ENCODE measurements at places on chromosomes 16 and 17.
A peak's percentile ranks its signal among the peaks of the same experiment; 100 is the strongest.

DNA sequence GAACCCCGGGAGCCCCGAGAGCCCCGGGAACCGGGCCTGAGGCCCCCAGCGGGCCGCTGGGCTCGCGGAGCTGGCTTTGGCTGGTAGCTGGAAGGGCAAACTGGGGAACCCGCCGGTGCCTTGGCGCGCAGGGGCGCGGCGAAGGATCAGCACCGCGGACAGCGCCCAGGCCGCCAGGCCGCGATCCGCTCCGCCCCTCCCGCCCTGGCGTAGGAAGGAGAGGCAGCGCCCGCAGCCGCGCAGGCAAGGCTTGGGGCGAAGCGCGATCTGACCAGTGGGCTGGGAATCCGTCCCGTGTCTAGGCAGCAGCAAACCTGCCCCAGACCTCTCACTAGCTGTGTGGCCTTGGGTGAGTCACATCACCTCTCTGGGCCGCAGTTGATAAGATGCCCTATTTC lies 331 bp upstream of the CCDC92B start:
- peak; percentile 95 for DNase-seq

DNA sequence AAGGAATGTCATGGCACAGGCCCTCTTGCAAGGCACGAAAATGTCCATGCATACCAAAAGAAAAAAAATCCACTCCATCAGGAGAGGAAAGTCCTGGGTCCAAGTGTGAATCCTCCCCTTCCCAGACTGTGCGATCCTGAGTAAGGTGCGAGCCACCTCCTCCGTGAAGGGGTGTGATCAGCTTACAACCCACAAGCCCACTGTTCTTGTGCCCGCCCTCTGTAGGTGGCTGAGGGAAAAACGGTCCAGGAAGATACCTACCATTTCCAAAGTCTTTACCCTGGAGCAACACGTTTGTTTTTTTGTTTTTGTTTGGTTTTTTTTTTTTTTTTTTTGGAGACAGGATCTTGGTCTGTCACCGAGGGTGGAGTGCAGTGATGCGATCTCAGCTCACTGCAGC lies 116.5 kb downstream of the ZNF423 start:
- DNase-seq = no peak

GRCh38 chr17:67366193-67367157 lies at the start of gene PSMD12:
TSS of gene PSMD12 (minus strand) at chr17:67366577. CDS start at chr17:67366519, 58 bp downstream.
- peak; percentile 98 for DNase-seq

GRCh38 chr17:34125010-34125409 lies 130.1 kb upstream of the CCL2 start:
- DNase-seq = no peak

- no peak for DNase-seq
Measured at GRCh38 chr16:49428808-49429207, 55.2 kb downstream of the C16orf78 start.

- no peak for DNase-seq
Measured at GRCh38 chr16:82834151-82834815, 207.5 kb downstream of the CDH13 start.

DNA sequence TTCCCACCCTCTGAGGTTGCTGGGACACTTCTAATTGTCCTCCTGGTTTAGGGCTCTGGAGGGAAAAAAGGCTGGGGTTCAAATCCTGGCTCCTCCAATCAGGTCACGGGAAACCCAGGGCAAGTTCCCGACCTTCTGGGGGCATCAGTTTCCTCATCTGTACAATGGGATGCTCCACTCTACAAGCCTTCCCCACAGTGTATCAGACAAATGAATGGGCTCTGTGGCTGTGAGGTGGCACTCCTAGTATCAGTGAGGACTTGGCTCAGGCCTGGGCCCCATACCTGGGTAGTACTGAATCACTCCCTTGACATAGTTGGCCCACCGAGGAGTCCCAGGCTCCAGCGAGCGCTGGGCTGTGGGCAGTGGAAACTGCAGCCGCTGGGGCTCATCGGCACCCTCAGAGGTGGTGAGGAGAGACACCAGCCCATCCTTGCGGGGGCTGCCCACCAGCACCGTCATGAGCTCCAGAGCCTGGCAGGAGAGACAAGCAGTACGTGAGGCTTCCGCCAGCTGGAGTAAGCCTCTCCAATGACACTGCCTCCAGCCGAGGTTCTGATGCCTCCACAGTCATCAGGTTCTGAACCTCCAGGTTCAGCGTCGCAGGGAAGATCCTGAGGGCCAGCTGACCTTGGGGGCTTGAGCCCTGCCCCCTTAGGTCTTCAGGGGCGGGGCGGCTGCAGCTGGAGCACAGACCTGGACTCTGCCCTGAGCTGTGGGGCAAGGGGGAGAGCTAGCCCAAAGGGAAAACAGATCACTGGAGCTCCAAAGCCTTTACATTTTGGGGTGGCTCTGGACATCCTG lies 1.2 kb downstream of the GALK1 start:
- no peak for DNase-seq

DNA sequence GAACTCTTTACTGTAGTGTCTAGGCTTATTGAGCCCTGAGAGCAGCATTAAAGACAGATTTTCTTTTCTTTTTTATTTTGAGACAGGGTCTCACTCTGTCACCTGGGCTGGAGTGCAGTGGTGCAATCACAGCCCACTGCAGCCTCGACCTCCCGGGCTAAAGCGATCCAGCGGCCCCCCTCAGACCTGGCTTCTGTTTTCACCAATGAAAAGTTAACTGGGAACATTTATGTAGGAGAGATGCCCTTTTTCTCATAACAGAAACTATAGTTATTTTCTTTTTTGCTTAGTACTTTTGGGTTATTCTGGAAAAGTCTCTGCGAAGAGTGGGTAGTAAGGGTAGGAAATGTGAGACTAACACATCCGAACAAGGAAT lies 1.5 kb downstream of the MAP1LC3B start:
- DNase-seq = no peak

- no peak for DNase-seq
Measured at GRCh38 chr16:28130099-28131088, 66.9 kb upstream of the GSG1L start.

DNA sequence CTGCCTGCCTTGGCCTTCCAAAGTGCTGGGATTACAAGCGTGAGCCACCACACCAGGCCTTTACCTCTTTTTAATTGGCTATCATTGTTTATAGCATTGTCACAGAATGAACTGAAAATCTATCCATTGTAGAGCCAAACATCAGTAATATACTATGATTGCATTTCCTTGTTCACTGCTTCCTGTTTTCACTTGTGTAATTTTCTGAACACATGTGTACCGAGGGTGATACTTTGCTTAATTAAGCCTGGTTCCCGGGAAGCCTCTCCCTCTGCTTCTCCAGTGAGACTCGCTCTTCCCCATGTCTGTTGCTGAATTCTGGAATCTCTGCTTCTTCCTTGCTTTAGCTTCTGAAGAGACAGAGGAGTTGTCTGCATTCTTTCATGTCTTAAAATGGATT lies 33.1 kb downstream of the POLR3E start:
- DNase-seq = no peak

- DNase-seq = no peak
Measured at GRCh38 chr16:85923153-85924021, 24.4 kb downstream of the IRF8 start.

DNA sequence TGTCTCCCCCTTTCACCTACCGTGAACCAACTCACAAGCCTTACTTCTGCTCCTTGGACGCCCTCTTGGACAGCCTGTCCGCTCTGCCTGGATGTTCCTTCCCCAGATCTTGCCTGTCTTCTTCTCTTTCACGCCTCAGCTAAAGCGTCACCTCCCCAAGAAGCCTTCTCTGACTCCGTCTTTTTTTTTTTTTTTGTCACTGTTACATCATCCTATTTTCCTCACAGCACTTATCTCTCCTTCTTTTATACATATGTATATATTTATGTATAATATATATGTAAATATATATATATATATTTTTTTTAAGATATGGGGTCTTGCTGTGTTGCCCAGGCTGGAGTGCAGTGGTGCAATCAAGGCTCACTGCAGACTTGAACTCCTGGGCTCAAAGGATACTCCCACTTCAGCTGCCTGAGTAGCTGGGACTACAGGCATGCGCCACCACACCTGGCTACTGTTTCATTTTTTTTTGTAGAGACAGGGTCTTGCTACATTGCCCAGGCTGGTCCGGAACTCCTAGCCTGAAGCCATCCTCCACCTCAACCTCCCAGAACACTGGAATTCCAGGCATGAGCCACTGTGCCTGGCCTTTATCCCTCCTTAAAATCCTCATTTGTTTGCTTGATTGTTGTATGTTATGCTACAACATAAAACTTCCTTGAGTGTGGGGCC lies 16.5 kb upstream of the AKTIP start:
- no peak for DNase-seq

- DNase-seq = no peak
Measured at GRCh38 chr16:56851671-56852400, 13.2 kb upstream of the SLC12A3 start.

All from activated CD4-positive, alpha-beta T cell treated with anti-CD3 and anti-CD28 coated beads, Interleukin-2, amount 10 ng/mL, durations not matched to agents 24 days and 14 days (primary cell).